T-cell (primary cell): ENCODE measurements at places on chromosomes 13 and 19. TPM values are rescaled to one million over a fixed set of nuclear protein-coding genes. Genes with fewer than 3 reads are reported as not detected.

FARP1 gene
- total RNA-seq, result 2.0 TPM

WASF3 gene
- 0.36 TPM for total RNA-seq

CLDN10 gene
- total RNA-seq, result not detected

ZNF681 gene
- total RNA-seq, result 2.4 TPM

DNA sequence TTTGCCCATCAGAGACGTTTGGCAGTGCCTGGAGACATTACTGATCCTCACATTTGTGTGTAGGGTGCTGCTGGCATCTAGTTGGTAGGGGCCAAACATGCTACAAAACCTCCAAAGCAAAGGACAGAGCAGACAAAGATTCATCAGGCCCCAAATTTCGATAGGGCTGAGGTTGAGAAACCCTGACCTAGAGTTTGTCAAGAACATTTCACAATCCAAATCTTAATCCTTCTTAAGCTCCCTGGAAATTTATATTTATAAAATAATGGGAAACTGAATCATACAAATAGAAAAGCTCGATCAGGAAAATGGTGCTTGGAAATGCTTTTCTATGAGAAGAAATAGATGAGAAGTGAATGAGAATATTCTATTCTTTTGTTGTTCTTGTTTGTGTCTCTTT, 273.6 kb downstream of the DCT start:
- DNase-seq, result no peak

DNA sequence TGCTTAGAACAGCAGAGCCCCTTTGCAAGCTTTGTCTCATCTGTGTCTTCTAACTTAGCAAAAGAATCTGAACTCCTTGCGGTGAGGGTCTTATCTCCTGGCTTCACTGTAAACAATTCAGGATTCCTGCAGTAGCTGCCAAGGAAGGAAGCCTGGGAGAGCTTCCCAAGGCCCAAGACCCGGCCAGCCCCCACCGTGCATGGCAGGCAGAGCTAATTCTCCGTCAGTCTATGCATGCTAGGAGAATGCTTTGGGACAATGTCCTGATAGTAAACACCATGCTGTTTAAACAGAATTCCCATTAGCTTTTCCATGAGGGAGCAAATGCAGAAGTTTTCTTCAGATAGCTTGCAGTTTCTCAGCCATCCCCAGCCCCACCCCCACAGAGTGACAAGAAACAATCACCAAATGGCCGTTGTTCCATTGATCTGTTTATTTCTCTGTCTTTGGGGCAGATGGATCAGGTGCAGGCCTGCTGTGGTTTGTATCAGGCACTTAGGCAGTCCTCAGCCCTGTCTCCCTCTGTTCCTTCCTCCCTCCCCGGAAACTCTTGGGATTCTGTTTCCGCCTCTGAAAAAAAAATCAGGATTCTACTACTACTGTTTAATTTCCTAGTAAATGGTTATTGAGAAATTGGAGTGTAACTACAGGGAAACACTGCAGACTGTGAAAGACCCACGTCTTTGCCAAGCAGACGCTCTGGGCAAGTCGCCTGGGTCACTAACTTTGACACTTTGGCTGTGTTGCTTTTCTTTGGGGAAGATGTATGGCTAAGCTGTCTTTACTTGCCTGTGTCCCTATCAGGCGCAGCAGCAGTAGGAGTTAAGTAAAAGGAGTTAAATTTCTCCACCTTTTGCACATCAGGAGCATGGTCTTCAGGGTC, 40.7 kb upstream of the SPATA13 start:
- DNase-seq, result no peak

- DNase-seq, result no peak
Observed at GRCh38 chr19:55071129-55071502, 4.6 kb upstream of the EPS8L1 start.
